ENCODE measurements at places on chromosomes 5 and 9.
A peak's percentile ranks its signal among the peaks of the same experiment; 100 is the strongest.

DNA sequence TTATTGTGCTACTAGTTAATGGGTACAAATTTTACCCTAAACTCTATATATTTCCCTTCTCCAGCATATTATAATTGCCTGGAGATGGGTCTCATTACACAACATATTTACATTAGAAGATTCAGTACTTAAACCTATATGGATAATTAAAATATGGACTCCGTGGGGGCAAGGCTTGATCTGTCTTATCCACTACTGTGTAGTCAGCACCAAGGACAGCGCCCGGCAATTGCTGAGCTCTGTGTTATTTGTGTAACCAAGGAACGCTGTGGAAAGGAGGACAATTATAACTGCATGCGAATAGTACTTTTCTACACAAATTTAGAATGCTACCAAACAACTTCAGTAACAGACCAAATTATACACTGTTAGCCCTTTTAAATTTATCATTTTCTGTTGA lies 77.7 kb downstream of the DNAH5 start:
- peak; percentile 33 for DNase-seq

DNA sequence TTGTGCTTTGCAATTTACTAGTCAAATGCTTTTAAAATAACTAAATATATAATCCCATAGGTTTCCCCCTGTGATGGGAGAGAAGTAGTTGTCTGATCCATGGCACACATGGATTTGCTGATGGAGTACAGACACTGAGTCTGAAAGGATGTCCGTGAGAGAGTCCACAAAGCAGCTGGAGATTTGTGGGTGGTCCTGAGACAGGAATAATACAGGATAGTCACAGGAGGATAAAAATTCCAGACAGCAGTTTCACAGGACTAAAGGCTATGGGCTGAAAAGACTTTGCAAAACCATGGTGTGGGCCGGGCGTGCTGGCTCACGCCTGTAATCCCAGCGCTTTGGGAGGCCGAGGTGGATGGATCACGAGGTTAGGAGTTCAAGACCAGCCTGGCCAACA lies 58.7 kb upstream of the ZFR start:
- DNase-seq, result peak; percentile 58

GRCh38 chr5:139855946-139856540 lies 60.4 kb downstream of the PSD2 start:
- DNase-seq, result no peak

GRCh38 chr5:79229357-79230174 lies 6.4 kb upstream of the JMY start:
- no peak for DNase-seq

GRCh38 chr9:89311346-89312221 lies 589 bp downstream of the CKS2 start:
- peak; percentile 12 for DNase-seq

DNA sequence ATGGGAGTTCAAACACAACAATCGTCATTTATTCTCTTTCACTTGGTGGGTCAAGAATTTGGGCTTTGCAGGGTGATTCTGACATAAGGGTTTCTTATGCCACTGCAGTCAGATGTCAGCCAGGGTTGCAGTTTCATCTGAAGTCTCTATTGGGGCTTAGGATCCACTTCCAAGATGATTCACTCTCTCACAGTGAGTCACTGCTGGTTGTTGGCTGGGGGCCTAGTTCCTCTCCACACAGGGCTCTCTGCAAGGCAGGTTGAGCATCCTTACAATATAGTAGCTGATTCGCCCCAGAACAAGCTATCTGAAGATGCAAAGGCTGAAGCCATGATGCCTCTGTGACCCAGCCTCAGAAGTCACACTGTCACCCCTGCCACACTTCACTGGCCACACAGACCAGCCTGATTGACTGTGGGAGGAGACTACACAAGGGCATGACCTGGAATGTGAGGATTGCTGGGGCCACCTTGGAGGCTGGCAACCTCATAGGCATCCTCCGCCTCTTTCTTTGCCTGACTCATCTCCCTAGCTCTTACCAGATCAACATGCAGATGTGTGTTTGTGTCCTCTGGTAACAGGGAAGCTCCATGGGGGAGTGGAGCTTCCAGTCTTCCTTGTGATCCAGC lies 4.5 kb upstream of the CARD19 start:
- DNase-seq, result no peak

GRCh38 chr5:124658867-124659557 lies 87.4 kb downstream of the ZNF608 start:
- no peak for DNase-seq

DNA sequence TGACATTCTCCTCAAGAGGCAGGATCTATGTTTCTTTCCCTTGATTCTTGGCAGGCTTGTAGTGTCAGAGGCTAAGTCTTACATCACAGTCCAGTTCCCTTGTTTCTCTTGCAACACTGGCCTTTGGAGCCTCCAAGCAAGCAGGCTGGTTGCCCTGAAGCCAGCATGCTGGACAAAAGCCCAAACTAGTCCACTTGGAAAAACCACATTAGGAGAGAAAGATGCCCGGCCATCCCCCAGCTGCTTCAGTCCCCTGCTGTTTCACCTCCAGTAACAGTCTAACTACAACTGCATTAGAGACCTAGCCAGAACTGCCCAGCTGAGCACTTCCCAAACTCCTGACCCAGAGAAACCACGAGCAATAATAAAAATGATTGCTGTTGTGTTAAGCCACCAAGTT lies 87.6 kb downstream of the ADAMTS6 start:
- DNase-seq, result no peak

- DNase-seq, result no peak
Measured at GRCh38 chr9:116450378-116451139, 236.5 kb upstream of the TRIM32 start.

DNA sequence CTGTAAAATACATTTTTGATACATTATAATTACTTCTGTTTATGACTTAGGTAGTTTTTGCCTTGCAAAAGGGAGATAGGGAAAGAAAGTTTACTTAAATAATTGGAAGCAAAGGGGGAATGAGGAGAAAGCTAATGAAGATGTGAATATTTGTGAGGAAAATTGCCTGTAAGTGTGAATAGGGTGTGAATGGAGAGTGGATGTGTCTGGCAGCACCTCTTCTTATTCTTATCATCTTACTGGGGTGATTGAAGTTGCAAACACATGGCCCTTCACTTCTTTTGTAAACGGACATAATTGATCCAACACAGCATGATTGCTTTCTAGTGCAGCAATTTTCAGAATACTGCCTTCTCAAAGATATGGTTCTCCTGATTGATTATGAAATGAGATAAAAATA lies 46.6 kb downstream of the PALM2AKAP2 start:
- no peak for DNase-seq

DNA sequence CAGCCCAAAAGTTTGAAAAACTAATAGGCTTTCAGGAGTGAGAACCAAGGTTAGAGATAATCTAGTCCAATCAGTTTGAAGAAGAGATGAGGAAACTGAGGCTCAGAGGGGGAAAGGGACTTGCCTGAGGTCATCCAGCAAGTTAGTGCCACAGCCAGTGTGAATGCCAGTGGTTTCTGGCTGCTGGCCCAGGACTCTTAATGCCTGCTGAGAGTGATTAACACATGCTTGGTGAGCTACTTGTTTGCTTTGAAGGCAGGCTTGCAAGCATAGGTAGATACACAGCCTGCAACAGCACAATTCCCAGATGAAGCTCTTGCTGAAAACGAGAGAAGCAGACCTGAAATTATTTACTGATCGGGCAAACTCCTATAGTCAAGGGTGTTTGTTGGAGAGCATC lies 591.6 kb upstream of the SGCD start:
- DNase-seq, result no peak

GRCh38 chr5:116686438-116686837 lies 111.8 kb upstream of the SEMA6A start:
- no peak for DNase-seq

DNA sequence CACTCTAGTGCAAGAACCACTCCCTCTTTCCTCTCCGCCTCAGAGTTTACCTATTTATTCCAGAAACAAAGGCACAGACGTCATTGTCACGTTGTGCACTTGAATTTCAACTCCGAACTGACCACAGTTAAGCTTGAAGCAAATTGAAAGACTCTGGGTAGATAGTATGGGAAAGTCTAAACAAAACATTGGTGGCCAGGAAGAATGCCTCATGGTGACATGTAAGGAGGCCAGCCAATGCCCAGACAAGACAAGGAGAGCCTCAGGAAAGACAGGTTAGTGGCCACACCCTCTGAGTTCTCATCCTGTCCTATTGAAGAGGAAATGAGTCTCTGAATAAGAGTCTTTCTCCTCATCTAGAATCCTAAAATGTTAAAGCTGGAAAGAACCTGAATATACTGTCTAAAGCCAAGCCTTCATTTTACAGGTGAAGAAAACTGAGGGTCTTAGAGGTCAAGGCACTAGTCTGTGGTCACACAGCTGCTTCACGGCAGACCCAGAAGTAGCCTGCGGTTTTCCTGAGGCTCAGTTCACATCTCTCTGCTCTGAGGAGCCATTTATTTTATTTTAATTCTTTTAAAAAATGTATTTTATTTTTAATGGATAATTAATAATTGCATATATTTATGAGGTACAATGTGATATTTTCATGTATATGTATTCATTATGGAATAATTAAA lies 30.2 kb downstream of the ZFAND5 start:
- DNase-seq, result no peak

DNA sequence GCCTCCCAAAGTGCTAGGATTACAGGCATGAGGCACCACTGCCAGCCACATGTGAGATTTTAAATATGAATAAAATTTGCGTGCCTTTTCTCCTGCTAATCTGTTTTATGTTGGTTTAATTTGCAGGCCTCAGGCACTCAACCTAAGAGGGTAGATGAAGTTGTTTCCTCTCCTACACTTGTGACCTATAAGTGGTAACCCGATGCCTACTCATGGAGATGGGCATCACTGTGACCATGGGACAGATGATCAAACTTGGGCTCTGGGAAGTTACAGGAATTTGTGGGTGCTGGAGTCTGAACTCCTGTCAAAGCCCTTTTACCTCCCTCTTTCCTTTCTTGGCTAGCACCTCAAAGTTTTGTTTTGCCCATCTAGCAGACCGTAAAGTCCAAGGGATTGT lies 1.1 kb downstream of the SLC28A3 start:
- no peak for DNase-seq

GRCh38 chr5:122704247-122705036 lies 70.4 kb upstream of the SNX2 start:
- no peak for DNase-seq

GRCh38 chr9:89412541-89412940 lies 85.4 kb downstream of the SEMA4D start:
- DNase-seq, result no peak

- DNase-seq, result peak; percentile 15
Measured at GRCh38 chr5:177023303-177023664, 788 bp downstream of the ZNF346 start.

GRCh38 chr5:127565586-127566270 lies 48.3 kb downstream of the PRRC1 start:
- DNase-seq, result no peak

DNA sequence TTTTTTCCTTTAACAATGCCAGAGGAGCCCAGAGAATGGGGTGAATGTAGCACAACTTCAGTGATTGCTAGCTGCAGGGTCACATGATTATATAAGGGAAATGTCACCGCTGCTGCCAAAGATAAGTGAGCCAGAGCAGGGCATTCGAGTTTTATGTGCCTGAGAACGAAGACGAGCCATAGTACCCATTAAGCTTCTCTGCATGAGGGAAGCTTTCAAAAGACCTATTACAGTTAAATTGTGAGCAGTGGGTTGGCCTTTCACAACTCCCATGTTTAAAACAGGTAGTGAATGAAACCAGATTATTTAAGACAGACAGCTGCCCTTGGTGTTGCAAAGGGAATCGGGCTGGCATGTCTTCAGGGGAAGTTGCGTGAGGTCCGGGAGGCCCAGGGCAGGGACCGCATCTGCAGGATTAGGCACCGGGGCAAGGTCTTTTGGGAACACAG lies 82.4 kb upstream of the TNFAIP8 start:
- no peak for DNase-seq

- DNase-seq, result no peak
Measured at GRCh38 chr5:13932011-13932410, 12.5 kb downstream of the DNAH5 start.

GRCh38 chr5:96207420-96207819 lies 225.6 kb downstream of the PCSK1 start:
- DNase-seq, result no peak

GRCh38 chr9:126343271-126343700 lies 16.7 kb downstream of the MVB12B start:
- DNase-seq, result no peak

GRCh38 chr5:6585939-6586646 lies 46.8 kb downstream of the NSUN2 start:
- no peak for DNase-seq

All from muscle of arm (tissue), 14 donors.